ENCODE measurements at places on chromosomes 2 and 18.
A peak's percentile ranks its signal among the peaks of the same experiment; 100 is the strongest.

DNA sequence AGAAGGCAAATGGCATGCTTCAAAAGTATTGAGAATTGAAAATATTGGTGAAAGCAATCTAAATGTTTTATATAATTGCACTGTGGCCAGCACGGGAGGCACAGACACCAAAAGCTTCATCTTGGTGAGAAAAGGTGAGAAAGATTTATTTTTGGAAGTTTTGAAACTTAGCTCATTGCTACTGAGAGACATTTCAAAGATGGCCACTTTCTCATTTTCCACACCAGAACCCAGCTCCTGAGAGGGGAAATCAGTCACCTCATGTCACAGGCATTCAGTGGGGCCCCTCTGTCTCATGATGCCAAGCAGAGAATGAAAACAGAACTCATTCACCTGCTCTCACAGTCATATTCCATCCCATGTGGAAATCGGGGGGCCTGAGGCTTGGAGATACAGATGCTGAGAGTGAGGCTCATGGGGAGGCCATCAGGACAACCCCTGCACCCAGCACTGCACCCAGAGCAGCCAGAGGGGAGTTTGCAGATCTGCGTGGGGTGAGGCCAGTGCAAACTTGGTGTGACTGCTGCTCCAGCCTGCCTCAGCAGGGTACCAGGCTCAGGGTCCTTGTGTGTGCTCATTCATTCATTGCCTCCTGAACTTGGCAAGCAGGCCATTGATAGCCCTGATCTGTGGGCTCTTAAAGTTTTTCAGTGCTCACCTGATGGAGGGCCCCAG lies 31.4 kb downstream of the IL18R1 start:
- DNase-seq, result no peak

DNA sequence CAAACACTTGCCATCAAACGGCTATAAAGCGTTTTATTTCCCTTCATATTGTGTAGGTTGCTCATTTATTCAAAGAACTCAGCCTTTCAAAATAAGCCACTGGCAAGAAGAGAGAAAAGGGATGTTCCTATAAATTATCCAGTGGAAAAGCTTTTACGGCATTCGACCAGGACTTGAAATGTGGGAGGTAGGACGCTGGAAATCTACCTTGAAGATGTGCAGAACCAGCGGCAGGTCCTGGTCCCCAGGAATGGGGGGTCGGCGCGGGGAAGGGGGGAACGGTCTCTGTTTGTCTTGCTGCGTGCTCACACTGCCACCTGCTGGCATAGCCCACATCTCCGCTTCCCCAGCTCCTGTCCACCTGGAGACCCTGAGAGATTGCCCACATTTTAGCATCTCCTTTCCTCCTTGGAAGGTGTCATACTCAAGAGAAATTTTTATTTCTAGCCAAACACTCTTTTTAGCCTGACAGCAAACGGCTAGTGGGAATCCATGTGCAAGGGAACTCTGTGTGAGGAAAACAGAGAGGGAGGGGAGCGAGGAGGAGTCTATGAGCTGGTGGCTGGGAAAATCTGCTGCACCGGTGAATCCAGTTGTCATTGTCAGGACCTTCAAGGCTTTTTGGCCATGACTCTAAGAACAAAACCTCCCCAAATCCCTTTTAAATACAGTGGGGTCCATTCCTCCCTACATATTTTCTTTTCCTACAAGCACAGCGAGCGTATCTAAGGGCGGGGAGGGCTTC lies 349.0 kb upstream of the PKDCC start:
- no peak for DNase-seq

DNA sequence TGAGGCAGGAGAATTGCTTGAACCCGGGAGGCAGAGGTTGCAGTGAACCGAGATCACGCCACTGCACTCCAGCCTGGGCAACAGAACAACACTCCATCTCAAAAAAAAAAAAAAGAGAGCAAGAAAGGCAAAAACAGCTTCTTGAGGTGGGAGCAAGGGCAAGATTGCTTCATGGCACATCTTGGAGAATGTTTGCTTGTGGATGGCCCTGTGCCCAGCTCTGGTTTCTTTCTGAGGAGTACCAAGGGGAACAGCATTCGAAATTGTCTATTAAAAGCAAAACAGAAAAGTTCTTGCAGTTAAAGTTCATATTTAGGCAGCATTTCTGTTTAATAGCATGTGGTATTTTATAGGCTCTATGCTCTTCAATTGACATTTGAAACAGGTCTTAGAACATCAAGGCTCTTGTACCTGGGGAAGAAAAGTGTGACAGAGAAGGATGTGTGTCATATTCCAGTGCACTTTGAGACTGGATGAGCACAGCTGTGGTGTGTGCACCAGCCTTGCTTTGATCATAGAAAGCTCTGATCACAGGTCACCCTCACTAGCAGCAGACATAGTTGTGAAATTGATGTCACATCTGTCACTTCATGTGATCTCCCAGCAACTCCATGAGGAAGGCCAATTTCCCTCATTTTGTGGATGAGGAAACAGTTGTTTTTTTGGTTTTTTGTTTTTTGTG lies 154.3 kb downstream of the UXS1 start:
- no peak for DNase-seq

DNA sequence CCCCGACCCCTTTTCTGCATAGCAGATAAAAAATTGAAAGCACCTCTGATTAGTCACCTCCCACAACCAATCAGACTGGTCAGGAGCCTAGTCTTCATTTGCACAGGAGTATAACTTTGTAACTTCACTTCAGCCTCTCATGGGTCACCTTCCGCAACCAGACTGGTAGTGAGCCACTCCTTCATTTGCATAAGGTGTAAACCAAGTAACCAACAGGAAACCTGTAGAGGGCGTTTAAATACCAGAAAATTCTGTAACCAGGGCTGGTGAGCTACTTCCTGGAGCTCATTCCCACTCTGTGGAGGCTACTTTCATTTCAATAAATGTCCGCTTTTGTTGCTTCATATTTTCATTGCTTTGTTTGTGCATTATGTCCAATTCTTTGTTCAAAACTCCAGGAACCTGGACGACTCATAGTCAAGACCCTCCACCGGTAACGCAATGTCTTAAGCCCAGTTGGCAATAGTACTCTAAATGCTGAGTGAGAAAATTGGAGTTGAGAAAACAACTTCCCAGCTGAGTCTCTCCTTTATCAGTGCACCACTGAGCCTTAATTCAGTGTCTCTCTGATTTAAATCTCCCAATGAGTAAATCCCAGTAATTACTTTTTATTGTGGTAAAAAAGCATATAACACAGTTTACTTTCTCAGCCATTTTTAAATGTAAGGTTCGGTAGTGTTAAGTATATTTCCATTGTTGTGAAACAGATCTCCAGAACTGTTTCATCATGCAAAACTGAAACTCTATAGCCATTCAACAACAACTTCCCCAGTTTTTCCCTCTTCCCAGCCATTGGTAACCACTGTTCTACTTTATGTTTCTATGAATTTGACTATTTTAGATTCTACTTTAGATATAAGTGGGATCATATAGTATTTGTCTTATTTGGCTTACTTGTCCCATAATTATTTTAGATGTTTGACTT lies 392.7 kb upstream of the SLC8A1 start:
- no peak for DNase-seq

GRCh38 chr2:201149064-201149820 lies 33.3 kb downstream of the CFLAR start:
- peak; percentile 68 for DNase-seq

DNA sequence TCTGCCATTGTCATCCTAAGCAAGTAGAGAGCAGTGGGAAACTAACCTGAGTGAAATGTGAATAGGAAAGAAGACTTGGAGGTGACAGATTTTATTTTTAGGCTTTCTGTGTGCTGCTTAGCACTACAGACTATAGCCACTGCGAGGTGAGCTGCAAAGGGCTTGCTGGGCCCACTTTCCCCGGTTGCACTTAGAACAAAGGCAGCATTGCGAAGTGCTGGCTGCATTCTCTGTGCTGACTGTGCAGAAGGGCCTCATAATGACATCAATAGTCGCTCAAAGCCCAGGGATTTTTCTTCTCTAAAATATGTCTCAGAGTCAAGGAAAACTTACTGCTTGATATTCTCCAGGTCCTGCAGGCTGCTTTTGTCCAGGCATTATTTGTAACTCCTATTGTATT lies 592.1 kb downstream of the TDRD15 start:
- no peak for DNase-seq

DNA sequence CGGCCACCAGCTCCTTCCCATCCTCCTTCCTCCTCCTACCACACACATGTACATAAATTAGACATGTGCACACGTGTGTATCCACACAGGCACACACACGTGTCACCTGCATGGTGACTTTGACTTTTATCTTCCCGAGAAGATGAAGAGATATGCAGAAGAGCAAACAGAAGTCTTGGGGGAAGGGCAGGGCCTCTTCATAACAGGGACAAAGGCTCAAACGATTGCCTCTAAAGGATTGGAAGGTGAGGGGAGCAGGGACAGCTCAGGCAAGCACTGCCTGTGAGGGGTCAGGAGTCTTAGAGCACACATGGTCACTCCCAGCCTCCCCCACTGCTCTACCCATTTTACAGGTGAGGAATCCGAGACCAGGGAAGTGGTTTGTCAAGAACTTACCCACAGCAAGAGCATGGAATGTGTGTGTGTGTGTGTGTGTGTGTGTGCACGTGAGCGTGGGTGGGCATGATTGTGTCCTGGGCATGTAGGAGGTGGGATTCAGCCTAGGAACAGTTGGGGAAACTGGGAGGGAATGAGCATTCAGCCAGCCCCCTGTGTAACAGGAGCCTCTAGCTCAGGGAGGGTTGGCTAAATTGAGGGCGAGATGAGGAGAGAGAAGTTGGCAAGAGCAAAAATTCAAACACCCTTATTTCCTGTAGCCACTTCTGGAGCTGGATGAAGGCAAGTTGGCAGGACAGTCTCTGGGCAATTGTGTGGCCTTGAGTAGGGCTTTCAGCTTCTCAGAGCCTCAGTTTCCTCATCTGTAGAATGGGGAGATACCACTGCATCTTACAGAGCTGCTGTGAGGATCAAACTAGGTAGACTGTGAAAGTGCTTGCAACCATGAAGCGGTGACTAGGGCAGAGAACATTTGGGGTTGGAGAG lies 24.2 kb downstream of the CIB4 start:
- DNase-seq, result no peak

- DNase-seq, result no peak
Measured at GRCh38 chr2:46434851-46435273, 44.5 kb upstream of the TMEM247 start.

GRCh38 chr2:19361325-19361990 lies 3.0 kb upstream of the OSR1 start:
- DNase-seq, result no peak

DNA sequence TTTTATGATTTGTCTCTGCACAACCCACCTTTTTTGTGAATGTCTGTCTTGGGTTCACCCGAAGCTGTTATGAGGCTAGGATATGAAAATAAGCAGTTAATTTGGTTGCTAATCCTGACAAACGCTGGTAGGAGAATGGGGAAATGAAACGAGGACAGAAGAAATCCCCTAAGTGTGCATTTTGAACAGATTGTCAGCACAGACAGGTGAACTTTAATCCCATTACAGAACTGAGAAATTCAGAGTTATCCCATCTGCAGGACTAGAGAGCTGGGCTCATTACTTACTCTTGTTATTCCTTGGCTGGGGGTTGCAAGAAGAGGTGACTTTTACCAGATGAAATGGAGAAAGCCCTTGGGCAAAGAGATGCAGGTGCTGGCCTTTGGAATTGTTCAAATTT lies 123.3 kb upstream of the NYAP2 start:
- DNase-seq, result no peak

GRCh38 chr2:8453904-8454302 lies 228.0 kb upstream of the ID2 start:
- no peak for DNase-seq

DNA sequence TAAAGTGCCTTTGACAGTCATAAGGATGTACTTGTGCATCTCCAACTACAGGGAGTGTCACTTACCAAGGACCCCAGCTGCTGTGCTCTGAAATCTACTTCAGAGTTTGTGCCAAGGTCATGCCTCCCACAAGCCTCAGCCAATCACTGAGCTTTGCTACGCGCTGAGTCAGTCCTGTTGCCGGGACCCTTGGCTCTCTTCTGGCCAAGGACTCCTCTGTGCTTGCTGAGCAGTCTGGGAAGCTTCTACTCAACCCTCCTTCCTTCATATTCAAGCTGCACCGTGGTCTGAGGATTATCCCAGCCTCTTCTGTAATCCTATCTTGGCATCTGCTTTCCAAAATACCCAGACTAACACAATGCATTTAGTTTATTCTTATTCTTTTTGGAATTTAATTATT lies 398.9 kb upstream of the FANCL start:
- DNase-seq, result no peak

GRCh38 chr18:11145413-11146191 lies 3.8 kb downstream of the PIEZO2 start:
- DNase-seq, result no peak

DNA sequence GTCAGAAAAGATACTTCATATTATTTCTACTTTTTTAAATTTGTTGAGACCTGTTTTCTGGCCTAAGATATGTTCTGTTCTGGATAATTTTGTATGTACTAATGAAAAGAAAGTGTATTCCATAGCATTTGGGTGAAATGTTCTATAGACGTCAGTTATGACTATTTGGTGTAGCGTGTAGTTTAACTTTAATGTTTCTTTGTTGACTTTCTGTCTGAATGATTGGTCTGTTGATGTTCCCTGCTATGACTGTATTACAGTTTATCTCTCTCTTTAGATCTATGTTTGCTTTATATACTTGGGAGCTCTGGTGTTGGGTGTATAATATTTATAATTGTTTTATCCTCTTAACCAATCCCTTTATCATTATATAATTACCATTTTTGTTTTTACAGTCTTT lies 352.4 kb downstream of the PTPRM start:
- no peak for DNase-seq

- DNase-seq, result no peak
Measured at GRCh38 chr2:102070058-102070642, 72.4 kb upstream of the IL1R1 start.

DNA sequence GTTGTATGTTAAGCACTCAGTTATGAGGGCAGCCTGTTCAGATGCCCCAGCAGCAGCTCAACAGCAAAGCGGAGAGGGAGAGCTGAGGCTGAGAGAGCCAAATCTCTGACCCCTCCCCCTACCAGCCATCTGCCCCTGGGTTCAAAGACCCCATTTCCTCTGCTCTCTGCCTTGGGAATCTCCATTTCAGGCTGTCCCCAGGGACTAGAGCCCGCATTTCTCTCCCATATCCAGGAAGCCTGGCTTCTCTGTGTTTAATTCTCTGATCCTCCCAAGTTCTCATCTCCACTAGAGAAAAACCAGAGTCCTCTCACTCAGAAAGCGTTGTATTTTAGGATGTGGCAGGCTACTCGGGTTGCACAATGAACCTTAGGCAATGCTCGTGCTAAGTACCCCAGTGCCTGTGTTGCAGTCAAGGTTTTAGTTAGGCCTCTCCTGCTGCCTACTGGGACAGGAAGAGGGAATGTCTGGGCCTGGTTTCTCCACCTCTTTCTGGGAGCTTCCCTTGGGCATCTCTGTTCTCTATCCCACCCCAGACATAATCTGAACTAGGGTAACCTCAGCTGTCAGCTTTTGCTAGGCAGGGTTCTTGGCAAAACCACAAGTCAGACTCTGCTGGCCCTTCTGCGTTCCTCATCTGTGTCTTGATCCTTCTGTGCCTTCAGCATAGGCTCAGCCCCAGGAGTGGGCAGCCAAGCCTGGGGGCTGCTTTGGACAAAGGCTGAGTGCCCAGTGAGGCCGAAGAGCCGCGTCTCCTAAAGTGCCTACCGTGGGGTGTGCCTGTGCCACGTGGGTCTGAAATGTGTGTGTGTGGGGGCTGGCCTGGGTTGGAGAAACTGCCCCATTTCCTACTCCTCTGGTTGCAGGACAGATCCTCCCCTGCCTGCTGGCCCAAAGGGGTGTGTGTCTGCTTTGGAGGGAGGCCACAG lies 96.8 kb downstream of the STPG4 start:
- DNase-seq, result no peak

Data from retinal pigment epithelial cell (primary cell).